ENCODE measurements at places on chromosomes 1 and 21.

- no peak for DNase-seq
Measured at GRCh38 chr1:161905269-161905884, 118.3 kb downstream of the OLFML2B start.

- peak; percentile 34 for DNase-seq
Measured at GRCh38 chr1:1616045-1616790, 918 bp downstream of the MIB2 start.

DNA sequence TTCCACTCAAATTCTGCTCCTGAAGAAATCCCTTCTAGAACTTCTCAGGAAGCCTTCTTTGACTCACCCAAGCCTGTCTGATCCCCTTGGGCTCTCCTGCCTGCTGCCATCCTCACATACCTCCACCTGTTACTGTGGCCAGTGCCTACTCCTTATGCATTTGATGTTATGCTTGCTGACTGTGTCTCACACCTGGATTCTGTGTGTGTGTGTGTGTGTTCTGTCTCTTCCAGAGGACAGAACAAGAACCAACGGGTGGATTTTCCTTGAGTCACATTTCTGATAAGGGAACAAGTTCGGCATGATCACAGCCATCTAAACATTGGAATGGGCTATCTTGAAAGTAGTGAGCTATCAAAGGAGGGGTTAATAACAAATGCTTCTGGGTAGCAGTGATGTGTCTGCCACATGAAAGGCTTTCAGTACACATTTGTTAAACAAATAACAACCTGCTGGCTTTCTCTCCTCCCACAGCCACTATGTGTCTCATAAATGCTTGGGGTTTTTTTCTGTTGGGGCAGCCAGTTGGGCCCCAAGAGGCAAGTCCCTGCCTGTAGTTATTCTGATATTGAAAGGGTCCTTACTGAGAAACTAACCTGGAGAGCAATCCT is 8.9 kb upstream of the GPR37L1 start:
- no peak for DNase-seq

DNA sequence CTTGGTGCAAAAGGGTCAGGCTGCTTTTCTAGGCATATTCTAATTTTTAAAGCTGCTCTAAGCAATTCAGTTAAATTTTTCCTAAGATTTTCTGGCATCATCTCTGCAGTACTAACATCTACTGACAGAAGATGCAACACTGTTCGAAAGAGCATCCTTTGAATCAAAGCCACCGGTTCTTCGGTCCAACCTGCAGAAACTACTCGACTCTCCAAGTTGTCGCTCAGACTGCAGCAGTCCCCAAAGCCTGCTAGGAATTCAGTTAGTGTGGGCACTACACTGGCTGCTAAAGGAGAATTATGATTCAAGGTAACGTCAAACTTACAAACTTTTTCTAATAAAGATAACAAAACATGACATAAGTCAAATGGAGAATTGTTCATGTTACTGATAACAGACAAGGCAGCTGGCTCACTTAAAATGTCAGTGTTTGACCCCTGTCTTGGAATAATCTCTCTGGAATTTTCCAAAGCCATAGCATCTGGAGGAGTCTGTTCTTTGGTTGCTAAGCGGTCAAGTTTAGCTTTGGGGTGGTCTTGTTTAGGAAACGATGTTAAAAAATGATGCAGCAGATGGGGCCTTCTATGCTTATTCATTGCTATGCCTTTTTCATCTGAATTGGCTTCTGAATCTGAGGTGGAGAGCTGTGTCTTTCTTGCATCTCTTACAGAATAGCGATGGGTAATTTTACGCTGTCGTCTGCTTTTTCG is 56.9 kb downstream of the LYST start:
- DNase-seq = no peak

DNA sequence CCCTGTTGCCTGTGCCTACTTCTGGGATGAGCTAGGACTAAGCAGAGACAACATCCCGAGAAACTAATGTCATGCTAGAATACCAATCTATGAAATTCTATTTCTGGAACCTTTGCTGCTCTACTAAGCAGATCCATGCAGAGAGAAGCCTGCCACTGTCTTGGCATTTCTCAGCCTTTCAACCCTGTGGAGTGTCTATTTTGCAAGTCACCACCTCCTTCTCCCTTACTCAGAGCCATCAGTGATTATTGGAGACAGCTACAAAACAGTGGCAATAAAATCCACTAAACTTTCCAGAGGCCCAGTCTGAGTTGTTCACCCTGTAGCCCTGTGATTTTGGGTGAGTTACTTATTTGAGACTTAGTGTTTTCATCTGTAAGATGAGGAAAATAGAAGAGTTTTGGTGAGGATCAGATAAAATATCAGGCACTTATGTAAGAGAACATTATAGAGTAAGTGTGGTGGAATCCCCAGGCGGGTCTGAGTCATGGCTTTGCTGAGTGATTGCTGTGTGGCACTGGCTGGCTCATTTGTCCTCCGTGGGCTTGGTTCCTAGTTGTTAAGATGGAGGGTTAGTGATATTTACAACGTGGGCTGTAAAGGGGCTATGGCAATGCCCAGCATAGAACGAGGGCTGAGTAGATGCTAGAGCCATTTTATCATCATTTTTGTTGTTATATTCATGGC is 61.1 kb downstream of the FMN2 start:
- no peak for DNase-seq

GRCh38 chr1:235841938-235842545 is 24.7 kb downstream of the LYST start:
- no peak for DNase-seq

DNA sequence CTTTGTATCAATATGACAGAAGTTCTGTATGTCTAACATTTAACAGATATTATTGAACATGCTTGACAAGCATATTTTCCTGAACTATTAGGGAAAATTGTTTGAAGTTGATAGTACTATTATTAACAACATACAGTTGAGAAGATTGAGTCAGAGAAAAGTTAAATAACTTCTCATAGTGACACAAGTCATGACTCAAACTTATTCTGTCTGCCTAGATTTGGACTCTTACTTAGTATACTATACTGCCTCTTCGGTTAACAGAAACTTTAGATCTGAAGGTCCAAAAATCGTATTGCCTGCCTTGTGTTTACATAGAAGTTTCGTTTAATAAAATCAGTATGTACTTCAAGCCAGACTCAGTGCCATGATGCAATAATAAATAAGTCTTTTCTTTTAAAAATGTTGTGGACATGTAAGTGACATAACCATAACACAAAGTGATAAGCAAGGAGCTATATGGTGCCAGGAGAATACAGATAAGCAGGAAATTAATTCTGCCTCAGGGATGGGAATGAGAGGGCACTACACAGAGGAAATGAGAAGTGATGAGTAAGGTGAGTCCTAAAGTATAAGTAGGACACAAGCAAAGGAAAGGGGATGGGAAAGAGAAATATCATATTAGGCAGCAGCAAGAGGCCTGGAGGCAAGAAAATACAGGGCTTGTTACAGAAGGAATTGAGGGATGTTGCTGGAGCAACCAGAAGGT is 48.1 kb downstream of the LHX9 start:
- no peak for DNase-seq

GRCh38 chr1:226990133-226990716 is 50.1 kb downstream of the COQ8A start:
- DNase-seq = no peak

DNA sequence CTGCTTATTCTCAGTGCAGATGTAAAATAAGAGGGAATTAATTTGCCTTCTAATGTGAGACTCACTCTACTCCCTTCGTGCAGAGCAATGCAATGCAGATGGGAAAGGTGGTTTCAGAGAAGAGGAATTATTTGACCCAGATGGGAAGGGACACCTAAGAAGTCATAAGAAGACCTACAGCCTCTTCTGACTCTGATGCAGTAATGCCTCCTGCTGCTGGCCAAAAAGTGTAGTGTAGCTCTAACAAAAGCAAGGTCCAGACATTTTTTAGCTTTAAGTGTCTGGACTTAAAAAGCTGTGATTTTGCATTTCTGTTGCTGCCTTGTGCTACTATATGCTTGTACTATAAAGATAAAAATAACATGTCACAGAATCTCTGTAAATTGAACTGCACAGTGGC is 501.4 kb downstream of the TTLL7 start:
- DNase-seq = no peak

- DNase-seq = no peak
Measured at GRCh38 chr1:106278716-106279115, 777.8 kb upstream of the PRMT6 start.

- no peak for DNase-seq
Measured at GRCh38 chr21:45168522-45168921, 94.1 kb downstream of the ADARB1 start.

DNA sequence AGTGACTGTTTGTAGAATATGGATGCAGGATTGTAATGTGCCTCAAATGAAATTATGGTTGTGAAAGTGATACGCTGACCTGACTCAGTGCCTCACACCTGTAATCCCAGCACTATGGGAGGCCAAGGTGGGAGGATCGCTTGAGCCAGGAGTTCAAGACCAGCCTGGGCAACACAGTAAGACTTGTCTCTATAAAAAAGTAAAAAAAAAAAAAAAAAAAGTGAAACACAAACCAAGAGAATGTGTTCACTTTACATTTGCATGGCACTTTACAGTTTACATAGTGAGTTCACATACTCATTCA is 2.0 kb downstream of the CAPN2 start:
- DNase-seq = no peak

DNA sequence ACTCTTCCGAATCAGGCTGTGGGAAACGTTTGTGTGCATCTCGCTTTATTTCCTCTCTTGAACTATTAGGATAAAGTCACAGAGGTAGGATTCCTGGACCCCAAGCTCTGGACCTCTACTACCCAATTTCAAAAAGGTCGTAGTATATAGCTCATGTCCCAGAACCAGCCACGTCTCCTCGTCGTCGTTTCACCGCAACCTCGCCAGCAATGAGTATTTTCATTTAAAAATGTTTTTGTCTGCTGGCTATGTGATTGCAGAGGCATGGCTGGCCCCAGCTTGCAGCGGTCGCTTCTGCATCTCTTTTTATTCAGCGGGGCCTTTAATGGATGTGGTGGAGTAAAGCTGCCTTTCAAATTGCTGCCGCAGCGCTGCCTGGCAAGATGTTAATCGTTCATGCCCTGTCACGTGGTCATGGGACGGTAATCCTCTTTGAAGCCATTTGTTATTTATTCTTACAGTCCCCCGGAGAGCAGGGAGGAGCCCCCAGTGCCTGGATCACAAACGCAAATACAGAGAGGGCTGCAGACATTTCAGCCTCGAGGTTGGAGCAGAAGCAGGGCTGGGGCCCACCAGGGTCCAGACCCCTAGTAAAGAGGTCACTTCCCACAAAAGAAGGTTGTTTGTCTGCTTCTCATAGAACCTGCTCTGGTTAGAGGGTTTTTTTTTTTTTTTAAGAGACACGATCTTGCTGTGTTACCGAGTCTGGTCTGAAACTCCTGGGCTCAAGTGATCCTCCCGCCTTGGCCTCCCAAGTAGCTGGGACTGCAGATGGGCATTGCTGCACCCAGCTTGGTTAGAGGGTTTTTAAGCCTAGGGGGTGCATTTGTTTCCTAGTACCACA is 11.6 kb upstream of the NPHP4 start:
- DNase-seq = no peak

- DNase-seq = no peak
Measured at GRCh38 chr1:97599447-97599846, 321.4 kb downstream of the DPYD start.

DNA sequence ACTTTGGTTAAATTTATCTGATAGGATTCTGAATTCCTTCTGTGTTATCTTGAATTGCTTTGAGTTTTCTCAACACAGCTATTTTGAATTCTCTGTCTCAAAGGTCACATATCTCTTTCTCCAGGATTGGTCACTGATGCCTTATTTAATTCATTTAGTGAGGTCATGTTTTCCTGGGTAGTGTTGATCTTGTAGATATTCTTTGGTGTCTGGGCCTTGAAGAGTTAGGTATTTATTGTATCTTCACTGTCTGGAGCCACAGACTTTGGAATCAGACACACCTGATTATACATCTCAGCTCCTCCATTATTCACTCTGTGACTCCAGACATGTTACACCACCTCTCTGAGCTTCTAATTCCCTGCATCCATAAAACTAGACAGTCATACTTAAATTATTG is 34.2 kb upstream of the ETS2 start:
- DNase-seq = no peak

DNA sequence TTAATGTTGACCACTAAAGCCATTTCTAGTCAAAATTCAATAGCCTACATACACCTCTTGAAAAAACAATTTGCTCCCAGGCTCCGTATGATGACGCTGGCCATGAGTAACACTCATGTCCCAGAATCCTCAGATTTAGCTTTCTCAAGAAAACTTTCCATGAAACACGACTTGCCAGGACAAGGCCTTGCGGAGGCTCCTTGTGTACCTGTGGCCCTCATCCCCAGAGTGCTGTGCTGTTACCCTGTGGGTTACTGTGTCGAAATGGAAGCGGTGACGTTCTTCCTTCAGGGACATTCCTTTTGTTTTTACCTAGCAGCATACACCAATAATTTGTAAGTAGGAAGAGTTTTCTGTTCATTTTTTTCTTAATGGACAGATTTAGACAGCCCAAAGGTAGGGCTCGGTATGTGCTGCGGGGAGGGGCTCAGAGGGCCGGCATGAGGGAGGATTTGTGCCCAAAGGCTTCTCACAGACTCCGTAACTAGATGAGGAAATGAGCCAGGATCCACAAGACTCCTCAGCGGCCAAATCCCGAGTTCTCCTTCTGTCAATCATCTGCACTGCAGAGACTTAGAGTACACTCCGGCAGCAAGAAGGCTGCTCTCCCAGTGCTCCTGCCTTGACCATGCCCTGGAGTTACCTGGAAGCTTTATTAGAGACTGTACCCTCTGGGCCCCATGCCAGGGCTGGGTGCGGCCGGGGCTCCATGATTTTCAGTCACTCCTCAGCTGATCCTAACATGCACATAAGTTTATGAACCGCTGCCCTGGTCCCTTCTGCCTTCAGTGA is 17.8 kb downstream of the GNG12 start:
- no peak for DNase-seq

- DNase-seq = no peak
Measured at GRCh38 chr1:13733711-13734110, 33.7 kb downstream of the PRDM2 start.

GRCh38 chr1:219247441-219247840 is 73.8 kb downstream of the LYPLAL1 start:
- no peak for DNase-seq

DNA sequence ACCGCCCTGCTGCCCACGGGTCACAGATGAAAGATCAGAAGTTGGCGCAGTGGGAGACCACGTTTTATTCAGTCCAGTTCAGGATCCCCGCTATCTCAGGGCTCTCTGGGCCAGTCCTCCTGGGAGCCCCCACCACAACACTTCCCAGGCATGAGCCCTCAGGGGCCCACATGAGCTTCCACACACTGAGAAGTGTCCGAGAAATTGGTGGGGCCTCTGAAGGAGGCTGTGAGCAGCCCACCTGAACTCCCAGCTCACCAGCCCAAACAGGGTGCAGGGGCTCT is 12.1 kb downstream of the TRIM46 start:
- no peak for DNase-seq

GRCh38 chr1:114352797-114353196 is 158.2 kb downstream of the TRIM33 start:
- no peak for DNase-seq
